NB4 (cell line): ENCODE measurements at places on chromosomes 5 and 9.

GRCh38 chr5:56206126-56206910, 26.8 kb downstream of the ANKRD55 start:
- DNase-seq = no peak

GRCh38 chr9:95425910-95426551, 90.7 kb downstream of the PTCH1 start:
- peak; percentile 26 for DNase-seq

GRCh38 chr5:71828291-71829040, 109.4 kb downstream of the CARTPT start:
- no peak for DNase-seq

GRCh38 chr5:179805070-179805528, 1.6 kb downstream of the MGAT4B start:
- DNase-seq = no peak

DNA sequence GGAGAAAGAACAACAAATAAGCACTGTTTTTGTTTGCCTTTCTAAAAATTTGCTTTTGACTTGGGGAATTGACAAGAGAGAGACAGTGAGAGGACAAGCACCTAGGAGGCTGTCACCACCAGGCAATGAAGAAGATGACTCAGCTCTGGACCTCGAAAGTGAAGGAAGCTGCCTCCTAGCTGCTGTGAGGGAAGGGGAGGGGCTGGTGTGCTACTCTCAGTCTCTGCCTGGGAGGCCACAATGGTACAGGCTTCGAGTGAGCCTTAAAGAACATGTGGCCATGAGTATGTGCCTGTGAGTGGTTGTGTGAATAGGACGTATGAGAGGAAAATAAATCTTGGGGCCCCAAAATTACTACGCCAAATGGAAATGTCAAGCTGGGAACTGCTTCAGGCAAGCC, 7.1 kb upstream of the PLK2 start:
- DNase-seq = peak; percentile 70

DNA sequence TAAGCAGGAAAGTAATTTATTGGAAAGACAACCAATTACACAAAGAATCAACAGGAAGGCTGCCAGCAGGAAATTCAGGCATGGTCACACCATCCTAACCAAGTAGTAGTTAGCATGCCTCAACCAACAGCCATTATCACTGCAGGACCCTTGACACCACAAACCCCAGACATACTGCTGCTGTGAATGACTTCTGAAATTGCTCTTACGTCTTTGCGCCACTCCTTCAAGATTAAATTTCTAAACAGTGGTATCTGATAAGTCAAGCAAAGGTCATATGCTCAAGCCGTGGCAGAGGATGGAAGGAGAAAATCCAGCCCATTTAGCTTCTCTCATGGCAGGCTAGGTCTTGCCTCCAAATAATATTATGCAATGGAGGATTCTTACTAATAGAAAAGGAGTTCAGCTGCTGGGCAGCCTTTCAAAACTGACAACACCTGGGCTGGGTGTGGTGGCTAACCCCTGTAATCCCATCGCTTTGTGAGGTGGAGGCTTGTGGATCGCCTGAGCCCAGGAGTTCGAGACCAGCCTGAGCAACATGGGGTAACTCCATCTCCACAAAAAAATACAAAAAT, 5.0 kb upstream of the PTGER4 start:
- no peak for DNase-seq

DNA sequence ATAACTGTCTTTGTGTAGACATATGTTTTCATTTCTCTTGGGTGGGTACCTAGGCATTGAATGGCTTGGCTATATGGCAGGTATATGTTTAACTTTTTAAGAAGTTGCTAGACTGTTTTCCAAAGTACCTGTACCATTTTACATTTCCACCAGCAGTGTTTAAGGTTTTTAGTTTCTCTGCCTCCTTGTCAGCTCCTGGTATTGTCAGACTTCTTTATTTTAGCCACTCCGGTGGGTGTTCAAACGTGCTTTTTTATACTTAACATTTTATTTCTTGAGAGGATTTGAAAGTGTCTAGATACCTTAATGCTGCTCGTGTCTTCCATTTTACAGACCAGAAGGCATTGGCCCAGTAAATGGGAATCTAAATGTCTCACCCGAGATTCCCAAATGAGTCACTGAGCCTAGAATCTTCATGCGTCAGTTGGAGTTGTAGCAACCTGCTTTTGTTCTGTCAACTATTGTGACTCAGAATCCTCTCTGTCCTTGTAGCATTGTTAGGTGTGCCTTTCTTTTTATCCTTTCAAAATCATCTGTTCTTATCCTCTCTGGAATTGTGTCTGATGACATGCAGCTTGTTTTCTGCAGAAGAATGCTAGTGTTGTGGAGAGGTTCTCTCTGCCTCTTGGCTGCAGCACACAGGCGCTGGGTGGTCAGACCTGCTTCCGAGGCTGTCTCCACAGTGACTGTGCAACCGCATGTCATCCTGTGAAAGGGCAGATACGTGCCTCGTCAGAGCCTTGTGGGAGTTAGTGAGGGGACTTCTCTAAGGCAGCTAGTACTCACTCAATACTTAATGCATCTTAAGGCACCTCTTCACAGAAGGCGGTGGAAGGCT, 291.8 kb downstream of the AOPEP start:
- DNase-seq = no peak

DNA sequence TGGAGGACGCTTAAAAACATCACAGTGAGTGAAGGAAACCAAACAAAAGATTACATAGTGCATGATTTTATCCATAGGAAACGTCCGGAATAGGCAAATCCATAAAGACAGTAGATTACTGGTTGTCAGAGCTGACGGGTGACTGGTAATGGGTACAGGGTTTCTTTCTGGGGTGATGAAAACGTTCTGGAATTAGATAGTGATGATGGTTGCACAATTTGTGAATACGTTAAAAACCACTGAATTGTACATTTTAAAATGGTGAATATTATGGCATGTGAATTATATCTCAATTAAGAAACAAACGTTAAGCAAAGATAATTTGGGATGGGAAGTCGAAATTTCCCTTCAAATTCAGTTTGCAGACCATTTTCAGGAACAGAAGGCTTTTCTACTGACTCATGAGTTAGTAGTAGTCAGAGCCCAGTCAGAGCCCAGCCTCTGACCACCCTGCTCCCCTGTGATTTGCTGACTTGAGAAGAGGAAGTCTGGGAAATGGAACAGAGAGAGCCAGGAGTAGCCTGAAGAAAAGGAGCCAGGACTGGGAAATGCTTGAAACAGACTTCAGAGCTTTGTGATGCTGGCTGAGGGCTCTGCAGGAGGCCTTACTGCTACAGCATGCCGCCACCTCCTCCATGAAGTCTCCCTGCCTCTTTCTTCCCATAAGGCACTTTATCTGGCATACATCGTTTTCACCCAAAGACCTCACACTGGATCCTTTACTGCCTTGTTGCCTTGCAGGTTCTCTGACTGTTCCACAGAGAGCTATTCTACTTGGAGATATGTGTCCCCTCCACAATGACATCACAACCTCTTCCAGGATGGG, 46.4 kb upstream of the CTNNA1 start:
- DNase-seq = peak; percentile 75

DNA sequence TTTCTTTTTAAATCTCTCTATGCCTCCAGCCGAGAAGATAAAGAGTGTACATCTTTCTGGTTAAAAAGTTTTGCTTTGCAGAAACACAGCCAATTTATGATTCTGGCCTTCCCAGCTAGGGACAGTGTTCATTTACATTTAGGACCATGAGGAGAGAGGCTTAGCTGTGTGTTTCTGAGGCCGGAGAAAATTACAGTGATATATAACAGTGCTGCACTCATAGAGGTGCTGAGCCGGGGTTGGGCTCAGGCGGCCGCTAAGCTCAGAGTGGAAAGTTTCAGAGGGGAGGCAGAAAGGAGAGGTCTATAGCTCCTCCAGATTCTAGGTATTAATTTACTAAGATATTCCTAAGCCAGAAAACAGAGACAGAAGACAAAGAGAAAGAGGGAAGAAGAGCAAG, 37.0 kb upstream of the LCP2 start:
- no peak for DNase-seq

DNA sequence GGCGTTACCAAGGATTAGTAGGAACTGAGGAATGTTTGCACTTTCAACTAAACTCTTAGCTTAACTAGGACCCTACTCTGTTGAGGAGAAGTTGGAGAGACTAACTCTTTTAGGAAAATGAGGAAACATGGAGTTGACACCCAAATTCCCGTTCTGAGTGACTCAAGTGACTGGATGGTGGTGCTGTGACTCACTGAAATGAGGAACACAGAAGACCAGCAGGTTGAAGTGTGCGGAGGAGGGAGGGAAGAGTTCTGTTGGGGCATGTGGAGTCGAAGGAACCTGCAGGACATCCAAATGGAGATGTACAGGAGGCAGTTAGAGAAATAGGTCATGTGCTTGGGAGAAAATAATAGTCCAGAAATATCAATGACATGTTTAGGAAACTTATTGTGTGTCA, 8.2 kb downstream of the HEXB start:
- no peak for DNase-seq

- DNase-seq = no peak
These were observed 35.5 kb upstream of the DMRT2 start for GRCh38 chr9:1014640-1015039.

- no peak for DNase-seq
These were observed 19.1 kb upstream of the SNX2 start for GRCh38 chr5:122755783-122756182.

GRCh38 chr5:126976520-126977172, 53.7 kb downstream of the MARCHF3 start:
- no peak for DNase-seq

DNA sequence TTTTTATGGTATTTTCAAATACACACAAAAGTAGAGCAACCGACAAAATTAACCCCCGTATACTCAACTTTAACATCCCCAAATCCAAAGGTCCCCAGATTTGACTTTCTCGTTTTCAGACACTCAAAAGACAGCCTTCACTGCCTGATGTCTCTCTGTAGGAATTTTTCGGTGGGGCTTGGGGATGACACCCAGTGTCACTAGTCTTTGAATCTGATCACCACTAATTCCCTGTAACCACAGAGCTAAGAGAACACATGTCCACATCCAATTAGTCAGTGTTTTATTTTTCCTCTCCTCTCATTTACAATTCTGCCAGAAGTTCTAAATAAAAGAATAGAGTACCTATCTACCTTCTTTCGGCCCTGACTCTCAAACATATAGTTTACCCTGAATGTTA, 324.6 kb downstream of the ARL15 start:
- DNase-seq = no peak

DNA sequence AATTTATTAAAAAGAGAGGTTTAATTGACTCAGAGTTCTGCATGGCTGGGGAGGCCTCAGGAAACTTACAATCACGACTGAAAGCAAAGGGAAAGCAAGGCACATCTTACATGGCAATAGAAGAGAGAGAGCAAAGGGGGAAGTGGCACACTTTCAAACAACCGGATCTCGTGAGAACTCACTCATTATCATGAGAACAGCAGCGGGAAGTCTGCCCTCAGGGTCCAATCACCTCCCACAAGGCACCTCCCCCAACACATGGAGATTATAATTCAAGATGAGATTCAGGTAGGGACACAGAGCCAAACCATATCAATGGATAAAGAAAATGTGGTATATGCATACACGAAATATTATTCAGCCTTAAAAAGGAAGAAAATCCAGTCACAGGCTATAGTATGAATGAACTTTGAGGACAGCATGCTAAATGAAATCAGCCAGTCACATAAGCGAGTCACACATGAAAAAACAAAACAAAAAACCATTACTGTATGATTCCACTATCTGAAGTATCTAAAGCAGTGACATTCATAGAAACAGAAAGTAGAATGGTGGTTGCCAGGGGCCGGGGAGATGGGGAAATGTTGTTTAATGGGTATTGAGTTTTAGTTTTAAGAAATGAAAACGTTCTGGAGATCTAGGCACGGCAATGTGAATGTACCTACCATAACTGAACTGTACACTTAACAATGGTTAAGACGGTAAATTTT, 83.4 kb upstream of the PCA3 start:
- no peak for DNase-seq

DNA sequence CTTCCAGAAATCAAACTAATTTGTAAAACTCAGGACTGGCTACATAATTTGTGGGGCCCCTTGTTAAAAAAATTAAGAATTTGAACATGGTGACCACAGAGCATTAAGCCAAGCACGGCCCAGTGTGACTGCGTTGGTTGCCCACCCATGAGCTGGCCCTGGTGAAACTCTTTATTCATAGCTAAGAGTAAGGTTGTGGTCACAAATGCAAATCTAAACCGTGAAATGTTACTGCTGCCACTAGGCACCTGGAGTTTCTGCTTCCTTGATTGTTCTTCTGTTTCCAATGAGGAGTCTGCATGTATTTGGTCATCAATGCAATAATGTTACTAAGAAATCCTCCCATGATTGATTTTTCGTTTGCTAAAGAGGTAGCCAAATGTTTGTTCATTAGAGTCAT, 4.2 kb downstream of the GCNT1 start:
- DNase-seq = no peak

GRCh38 chr5:135194573-135195269, 160.7 kb upstream of the PITX1 start:
- no peak for DNase-seq

DNA sequence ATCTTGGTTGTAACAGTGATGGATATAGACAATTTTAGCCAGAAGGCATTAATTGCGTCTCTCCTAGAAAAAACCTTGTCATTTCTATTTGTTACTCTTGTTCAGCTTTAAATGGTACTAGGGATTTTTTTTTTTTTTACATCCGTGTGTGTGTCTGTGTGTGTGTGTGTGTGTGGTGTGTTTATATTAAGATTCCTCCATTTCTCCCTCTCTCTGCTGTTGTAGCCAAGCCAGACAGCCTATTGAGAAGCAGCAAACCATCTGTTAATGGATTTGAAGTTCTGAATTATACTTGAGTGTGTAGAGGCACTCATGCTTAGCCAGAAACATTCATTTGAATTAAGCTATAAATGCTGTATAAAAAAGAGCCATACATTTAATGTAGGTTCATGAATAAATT, 72.3 kb downstream of the SLF1 start:
- no peak for DNase-seq

GRCh38 chr9:89376286-89376685, 58.0 kb downstream of the SECISBP2 start:
- no peak for DNase-seq

DNA sequence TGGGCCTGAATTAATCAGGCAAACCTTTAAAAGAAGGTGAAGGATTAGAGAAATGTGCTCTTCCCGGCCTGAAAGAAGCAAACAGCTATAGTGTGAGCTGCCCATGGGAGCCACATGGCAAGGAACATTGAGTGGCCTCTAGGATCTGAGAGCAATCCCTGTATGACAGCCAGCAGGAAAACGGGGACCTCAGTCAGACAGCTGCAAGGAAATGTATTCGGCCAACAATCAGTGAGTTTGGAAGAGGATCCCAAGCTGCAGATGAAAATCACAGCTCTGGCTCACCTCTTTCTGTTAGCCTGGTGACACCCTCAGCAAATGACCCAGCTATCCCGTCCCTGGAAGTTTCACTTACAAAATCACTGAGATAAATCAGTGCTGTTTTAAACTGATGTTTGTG, 309.2 kb downstream of the SH3GL2 start:
- DNase-seq = no peak

- no peak for DNase-seq
These were observed 13.6 kb upstream of the REEP5 start for GRCh38 chr5:112935675-112936074.
